Fibroblast of gingiva (primary cell): ENCODE measurements at places on chromosomes 3 and 15.
A peak's percentile ranks its signal among the peaks of the same experiment; 100 is the strongest.

DNA sequence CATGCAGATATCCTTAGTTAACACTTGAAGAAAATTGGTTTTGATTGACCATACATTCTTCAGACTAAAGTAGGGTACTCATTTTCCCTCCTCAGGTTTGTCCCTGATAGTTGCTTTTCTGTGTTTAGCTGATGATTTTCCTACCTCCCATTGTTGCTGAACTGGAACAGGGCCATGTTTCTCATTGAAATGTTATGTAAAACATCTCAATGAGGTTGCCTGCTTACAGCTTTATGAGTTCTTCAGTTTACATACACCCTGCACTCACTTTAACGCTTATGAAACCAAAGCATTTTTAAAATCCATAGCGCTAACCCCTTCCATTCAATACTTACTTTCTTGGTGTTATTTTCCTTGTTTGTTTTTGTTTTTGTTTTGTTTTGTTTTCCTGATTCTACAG, 61.9 kb downstream of the HMG20A start:
- DNase-seq, result peak; percentile 62

GRCh38 chr3:101988596-101988995, 139.3 kb downstream of the NFKBIZ start:
- DNase-seq, result no peak

- peak; percentile 13 for DNase-seq
Observed at GRCh38 chr3:73086071-73086494, 24.6 kb downstream of the EBLN2 start.

DNA sequence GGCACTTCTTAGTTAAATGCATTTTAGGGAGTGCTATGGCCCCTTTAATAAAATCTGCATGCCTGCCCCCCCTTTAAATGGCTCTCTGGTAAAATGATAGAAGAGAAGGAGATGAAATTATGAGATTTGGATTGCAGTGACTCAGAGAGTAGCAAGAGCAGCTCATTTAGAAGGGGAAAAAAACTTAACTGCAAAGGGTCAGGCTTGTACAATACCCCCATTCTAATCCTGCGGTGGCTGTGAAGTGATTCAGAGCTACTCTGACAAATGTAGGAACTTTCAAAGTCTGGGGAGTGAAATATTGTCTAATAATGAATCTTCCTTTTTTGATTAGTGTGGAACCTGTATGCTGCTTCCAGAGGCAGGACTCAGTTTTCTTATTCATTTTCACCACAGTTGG, 44.1 kb upstream of the TBC1D23 start:
- no peak for DNase-seq

DNA sequence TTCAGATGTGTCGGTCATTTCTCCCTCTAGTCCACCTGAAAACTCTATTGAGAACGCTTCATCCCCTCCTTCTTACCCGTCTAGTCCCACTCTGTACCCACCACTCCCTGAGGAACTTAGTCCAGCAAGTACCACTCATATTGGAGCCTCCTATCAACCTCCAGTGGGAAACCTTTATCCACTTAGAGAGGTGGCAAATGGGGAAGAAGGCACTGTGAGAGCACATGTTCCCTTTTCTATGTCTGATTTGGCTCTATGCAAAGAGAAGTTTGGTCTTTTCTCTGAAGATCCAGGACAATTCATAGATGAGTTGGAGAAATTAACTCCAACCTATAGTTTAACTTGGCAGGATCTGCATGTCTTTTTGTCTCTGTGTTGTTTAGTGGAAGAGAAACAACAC, 17.0 kb upstream of the RPN1 start:
- DNase-seq, result no peak

- DNase-seq, result no peak
Observed at GRCh38 chr3:151869181-151869580, 4.3 kb upstream of the SUCNR1 start.

GRCh38 chr15:78662028-78662427, 21.0 kb upstream of the CHRNB4 start:
- DNase-seq, result no peak

- no peak for DNase-seq
Observed at GRCh38 chr15:80350941-80351610, 53.1 kb upstream of the ARNT2 start.

GRCh38 chr3:157131861-157132260, 28.1 kb downstream of the CCNL1 start:
- no peak for DNase-seq

DNA sequence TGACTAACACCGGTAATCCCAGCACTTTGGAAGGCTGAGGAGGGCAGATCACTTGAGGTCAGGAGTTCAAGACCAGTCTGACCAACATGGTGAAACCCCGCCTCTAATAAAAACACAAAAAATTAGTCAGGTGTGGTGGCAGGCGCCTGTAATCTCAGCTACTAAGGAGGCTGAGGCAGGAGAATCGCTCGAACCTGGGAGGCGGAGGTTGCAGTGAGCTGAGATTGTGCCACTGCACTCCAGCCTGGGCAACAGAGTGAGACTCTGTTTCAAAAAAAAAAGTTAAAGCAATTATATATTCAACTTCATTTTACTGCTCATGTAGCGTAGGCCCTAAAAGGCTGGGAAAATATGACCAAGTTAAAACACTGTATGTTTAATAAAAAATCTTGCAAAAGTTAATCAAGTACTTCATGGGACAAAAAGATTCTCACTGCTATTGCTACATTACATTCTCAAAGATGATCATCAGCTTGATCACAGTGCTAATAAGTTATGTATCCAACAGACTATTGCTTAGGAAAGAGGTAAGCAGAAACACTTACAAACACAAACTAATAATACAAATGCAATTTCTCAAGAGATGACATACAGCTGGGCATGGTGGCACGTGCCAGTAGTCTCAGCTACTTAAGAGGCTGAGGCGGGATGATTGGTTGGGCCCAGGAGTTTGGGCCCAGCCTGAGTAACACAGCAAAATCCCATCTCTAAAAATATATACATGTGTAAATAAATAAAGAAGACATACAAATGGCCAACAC, 2.7 kb downstream of the COPS2 start:
- DNase-seq, result peak; percentile 67

DNA sequence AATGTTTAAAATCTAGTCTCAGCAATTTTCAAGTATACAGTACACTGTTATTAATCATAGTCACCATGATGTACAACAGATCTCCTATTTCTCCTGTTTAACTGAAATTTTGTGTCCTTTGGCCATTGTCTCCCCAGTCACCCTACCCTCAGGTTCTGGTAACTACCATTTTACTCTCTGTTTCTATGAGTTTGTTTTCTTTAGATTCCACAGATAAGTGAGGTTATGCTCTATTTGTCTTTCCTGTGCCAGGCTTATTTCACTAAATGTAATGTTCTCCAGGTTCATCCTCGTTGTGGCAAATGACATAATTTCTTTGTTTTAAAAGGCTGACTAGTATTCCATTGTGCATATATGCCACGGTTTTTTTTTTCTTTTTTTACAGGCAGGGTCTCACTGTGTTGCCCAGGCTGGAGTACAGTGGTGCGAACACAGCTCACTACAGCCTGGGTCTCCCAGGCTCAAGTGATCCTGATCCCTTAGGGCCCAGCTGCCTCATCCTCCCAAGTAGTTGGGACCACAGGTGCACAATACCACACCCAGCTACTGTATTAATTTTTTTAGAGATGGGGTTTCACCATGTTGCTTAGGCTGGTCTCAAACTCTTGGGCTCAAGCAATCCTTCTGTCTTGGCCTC, 50.0 kb downstream of the RAB7A start:
- DNase-seq, result no peak

DNA sequence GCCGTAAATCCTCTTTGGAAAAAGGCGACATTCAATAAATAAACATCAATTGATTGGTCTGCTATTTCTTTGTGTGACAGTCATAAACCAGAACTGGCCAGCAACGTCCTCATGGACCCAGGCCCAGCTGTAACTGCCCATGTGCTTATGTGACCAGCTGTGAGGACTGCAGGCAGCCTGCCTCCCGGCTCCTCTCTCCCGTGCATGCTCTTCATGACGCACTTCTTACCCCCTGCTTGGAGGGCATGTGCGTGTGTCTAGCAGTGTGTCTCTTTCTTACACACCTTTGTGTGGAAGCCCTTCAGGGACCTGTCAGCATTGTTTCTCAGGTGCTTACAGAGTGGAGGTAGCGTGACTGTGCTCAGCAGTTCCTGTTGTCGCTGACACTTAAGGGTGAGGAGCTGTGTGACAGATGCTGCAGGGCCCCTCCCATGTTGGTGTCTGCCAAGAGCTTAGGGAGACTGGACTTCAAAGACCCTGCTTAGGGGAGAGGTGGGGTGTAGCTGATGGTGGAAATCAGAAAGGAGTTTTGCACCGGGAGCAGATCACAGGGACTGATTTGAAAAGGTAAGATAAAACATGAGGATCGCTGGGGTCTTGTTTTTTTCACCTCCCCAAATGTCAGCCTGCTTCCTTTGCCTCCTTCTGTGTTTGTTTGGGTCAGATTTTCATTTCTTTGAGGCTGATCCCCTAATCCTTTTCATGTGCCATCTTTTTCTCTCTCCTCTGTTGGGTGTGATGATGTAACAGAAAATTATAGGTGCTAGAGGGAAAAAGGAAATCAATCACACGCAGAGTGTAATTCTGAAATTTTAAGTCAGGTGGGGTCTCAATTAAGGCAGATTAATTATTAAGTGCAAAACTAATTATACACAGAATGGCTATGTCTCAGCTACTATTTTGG, 2.1 kb downstream of the PODXL2 start:
- DNase-seq, result no peak

GRCh38 chr3:57006179-57006657, 54.2 kb upstream of the SPATA12 start:
- no peak for DNase-seq

- DNase-seq, result no peak
Observed at GRCh38 chr15:86205096-86205495, 125.4 kb downstream of the AGBL1 start.

GRCh38 chr15:57507111-57507510, 84.6 kb upstream of the MYZAP start:
- no peak for DNase-seq

GRCh38 chr15:48796930-48797329, 13.9 kb downstream of the CEP152 start:
- peak; percentile 27 for DNase-seq

DNA sequence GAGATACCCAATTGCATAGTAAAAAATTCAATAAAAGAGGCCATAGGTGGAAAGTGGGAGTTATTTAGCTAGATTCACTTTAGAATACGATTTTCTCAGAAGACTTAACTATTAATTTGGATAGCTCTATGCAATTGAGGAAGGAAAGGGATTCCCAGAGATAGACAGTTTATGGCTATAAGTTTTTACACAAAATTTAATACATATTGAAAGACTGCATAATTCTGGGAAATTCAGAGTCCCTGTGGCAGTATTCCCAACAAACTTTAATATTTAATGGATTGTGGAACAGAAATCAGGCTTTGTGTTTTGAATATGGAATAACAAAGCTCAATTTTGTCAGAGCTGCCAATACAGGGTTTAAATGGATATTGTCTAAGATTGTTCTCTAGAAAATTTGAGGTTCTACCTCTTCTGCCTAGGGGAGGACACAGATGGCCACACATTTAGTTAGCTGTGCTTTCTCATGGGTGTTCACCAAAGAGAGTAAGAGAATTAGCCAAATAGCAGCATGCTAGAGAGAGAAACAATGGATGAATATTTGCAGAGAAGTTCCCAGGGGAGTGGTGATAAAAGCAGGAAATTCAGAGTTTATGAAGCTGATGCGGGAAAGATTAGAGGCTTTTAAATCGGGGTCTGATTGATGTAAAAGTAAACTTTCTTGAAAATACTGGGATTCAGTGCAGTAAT, 8.5 kb downstream of the ISL2 start:
- DNase-seq, result no peak

- DNase-seq, result peak; percentile 11
Observed at GRCh38 chr3:173893066-173893465, 495.5 kb downstream of the NLGN1 start.

GRCh38 chr15:98420837-98421236, 227.5 kb upstream of the IGF1R start:
- DNase-seq, result no peak
